CD8-positive, alpha-beta memory T cell (primary cell): ENCODE measurements at places on chromosomes 16 and 17. TPM values are rescaled to one million over a fixed set of nuclear protein-coding genes. Genes with fewer than 3 reads are reported as not detected.
A peak's percentile ranks its signal among the peaks of the same experiment; 100 is the strongest.

DNA sequence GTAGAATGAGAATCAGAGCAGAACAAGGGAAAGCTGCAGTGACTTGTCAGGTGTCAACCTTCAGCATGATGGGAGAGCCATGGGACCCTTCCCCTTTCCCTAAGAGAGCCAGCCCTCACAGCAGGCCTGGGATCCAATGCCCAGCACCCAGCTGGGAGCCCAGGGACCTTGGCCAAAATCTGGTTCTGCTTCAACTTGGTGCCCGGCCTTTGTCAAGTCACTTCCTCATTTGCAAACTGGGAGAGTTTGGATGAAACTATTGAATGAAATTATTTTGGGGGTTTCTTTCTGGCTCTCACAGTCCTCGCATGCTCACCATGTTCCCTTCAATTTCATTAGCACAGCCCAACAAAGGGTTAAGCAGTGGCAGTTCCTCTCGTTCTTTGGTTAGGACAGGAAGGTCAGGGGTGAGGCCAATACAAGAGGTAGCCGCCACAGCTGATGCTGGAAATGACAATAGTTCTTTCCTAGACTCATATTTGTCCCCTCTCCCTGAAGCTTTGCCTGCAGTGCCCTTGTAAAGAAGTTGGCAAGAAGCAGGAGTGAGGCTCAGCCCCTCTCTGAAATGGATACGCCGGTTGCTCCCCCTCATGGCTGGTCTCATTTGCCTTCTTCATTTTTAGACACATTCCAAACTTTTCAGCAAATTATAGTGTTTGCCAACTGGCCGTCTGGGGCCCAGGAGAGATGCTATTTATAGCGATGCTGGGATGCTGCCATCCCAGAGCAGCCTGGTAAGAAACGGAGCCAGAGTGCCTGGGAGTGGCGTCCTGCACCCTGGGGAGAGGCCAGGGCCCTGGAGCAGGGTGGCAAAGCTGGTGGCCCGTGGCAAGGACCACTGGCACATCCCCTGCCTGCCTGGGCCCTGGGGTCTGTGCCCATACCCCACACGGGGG lies 34.5 kb upstream of the MEOX1 start:
- H3K4me1 ChIP-seq = peaks cover 5% of the 10 kb centered on the region
- no peak overlapping the region for H3K27ac ChIP-seq
- no peaks in the 10 kb centered on the region for H3K36me3 ChIP-seq
- H3K4me3 ChIP-seq = no peak overlapping the region

- H3K27ac ChIP-seq = no peak overlapping the region
- H3K4me1 ChIP-seq = no peaks in the 10 kb centered on the region
- H3K4me3 ChIP-seq = no peak overlapping the region
- no peak for DNase-seq
- H3K27me3 ChIP-seq = no peaks in the 10 kb centered on the region
Measured at GRCh38 chr16:57786632-57787518, 15.4 kb downstream of the KIFC3 start.

The BAIAP3 gene
- total RNA-seq = 7.5 TPM

DNA sequence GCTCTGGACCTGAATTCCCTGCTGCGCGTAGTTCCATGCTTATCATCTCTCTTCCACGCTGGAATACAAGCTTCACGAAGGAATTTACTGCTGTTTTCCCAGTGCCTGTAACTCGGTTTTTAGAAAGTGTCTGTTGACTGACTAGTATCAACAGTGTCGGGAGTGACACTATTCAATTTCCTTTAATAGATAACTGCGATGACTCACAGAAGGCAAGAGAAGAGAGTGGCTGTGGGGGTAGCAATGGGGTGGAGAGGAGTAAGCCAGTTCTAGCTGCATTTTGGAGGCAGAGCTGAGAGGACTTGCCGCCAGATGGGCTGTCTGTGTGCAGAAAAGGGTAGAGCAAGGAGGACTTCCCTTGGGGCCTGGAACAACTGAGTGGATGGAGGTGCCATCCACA lies 25.2 kb downstream of the B4GALNT2 start:
- no peaks in the 10 kb centered on the region for H3K4me1 ChIP-seq
- no peaks in the 10 kb centered on the region for H3K36me3 ChIP-seq
- no peak for DNase-seq
- peaks cover 4% of the 10 kb centered on the region for H3K27me3 ChIP-seq
- no peak overlapping the region for H3K27ac ChIP-seq

The FGF11 gene
- 1.1 TPM for total RNA-seq

DNA sequence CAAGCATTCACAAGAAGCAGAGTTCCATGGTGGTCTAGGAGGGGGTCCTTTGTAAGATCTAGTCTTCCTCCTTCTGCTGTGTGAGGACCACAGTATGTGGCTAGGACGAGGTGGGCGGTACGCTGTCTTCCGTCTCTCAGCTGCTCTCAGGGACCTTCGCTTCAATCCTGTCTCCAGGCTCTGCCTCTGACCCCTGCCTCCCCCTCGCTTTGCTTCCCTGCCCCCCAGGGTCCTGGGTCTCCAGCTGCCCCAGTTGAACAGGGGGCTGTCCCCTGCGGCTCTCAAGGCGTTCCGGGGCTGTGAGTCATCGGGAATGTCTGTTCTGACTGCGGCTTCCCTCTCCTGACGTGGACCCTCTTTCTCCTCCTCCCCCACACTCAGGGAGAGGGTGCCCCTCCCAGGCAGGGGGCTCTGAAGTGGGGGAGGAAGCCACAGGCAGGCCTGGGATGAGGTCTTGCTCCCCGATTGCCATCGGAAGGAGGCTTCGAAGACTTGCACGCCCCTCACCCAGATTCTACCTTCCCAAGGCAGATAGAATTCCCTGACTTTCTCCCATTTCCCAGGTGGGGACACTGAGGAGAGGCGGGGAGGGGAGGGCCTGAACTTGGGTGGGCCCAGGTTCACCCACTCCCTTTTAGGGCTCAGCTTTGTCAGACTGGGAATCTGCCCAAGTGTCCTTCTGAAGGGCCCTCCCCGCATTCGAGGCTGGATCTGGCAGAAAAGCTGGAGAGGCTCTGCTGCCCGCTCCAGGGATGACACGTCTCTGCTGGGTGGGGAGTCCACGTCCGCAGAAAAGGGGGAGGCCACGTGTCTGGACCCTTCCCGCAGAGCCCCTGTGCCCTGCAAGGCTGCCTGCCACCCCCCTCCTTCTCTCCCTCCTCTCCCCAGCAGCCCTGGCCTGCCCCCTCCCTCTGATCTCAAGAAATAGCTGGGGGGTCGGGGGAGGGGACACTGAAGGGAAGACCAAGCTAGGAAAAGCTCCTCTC lies 9.1 kb upstream of the COL1A1 start:
- DNase-seq = no peak
- H3K4me3 ChIP-seq = no peak overlapping the region
- peak overlapping the region; percentile 59 for H3K27ac ChIP-seq
- H3K27me3 ChIP-seq = peaks cover 4% of the 10 kb centered on the region
- peaks cover 8% of the 10 kb centered on the region for H3K4me1 ChIP-seq
- H3K36me3 ChIP-seq = no peaks in the 10 kb centered on the region

DNA sequence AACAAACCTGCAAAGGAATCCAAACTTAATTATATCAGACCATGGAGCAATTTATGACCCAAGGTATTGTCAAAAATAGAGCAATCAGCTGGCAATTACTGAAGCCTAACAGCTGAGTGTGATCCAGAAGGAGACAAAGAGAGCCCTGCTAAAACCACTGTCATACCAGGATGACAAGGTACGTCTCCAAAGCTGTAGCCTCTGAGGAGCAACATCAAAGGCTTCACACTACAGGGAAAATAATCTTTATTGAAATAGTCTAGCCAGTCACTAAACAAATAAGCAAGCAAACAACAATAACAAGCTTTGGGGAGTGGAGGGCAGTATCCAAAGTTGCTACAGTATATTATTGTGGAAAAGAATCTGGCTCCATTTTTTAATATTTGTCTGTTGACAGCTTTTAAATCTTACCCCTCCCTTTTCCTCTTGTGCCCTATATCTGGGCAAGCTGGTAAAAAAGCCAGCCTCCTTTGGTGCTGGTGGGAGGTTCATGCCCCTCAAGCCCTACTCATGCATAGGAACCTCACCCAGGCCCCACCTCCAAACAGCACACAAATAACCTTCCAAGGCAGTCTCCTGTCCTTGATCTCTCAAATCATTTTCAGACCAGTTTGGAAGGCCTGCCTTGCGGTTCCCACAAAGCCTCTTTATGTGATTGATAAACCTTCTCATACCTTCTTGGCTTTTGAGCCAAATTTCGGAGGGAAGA lies 73.7 kb downstream of the ITFG1 start:
- H3K36me3 ChIP-seq = no peaks in the 10 kb centered on the region
- peaks cover 7% of the 10 kb centered on the region for H3K4me1 ChIP-seq
- H3K27ac ChIP-seq = no peak overlapping the region
- no peak overlapping the region for H3K4me3 ChIP-seq
- DNase-seq = no peak

The DNASE1L2 gene
- total RNA-seq = 1.4 TPM

The CHST4 gene
- not detected for total RNA-seq

The MMP28 gene
- not detected for total RNA-seq

The OGFOD1 gene
- 91.9 TPM for total RNA-seq

DNA sequence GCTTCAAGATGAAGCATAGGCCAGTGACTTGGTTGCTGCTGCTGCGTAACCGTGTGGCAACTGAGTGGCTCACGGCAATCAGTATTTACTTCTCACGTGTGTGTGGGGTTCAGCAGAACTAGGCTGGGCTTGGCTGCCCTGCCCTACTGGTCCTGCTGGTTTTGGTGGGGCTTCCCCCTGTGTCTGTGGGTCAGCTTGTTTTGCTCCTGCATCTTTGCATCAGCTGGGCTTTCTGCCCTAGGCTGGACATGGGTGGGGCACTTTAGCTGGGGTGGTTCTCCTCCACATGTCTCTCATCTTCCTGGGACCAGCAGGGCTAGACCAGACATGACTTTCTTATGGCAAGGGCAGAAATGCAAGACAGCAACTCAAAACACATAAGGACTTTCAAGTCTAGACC lies 550.5 kb downstream of the MAF start:
- no peaks in the 10 kb centered on the region for H3K27me3 ChIP-seq
- H3K4me1 ChIP-seq = no peaks in the 10 kb centered on the region
- no peak overlapping the region for H3K27ac ChIP-seq
- no peak for DNase-seq
